ENCODE measurements at places on chromosomes 5 and 9.

DNA sequence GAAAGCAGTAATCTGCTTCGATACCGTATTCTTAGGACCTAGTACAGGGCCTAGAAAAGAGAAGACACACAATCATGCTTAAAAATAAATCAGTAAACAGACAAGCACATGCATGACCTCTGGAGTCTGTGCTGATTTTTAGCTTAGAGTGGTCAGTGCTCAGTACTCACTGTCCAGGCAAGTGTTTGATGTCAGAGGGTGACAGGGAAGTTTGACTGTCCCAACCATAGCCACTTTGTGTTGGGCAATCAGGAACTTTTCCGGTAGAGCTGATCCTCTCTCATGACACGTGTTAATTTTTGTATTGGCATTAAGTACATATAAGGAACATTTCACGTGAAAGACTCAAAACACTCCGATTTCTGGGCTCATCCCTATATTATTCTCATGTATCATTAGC lies 464.7 kb upstream of the KLF4 start:
- DNase-seq = no peak

DNA sequence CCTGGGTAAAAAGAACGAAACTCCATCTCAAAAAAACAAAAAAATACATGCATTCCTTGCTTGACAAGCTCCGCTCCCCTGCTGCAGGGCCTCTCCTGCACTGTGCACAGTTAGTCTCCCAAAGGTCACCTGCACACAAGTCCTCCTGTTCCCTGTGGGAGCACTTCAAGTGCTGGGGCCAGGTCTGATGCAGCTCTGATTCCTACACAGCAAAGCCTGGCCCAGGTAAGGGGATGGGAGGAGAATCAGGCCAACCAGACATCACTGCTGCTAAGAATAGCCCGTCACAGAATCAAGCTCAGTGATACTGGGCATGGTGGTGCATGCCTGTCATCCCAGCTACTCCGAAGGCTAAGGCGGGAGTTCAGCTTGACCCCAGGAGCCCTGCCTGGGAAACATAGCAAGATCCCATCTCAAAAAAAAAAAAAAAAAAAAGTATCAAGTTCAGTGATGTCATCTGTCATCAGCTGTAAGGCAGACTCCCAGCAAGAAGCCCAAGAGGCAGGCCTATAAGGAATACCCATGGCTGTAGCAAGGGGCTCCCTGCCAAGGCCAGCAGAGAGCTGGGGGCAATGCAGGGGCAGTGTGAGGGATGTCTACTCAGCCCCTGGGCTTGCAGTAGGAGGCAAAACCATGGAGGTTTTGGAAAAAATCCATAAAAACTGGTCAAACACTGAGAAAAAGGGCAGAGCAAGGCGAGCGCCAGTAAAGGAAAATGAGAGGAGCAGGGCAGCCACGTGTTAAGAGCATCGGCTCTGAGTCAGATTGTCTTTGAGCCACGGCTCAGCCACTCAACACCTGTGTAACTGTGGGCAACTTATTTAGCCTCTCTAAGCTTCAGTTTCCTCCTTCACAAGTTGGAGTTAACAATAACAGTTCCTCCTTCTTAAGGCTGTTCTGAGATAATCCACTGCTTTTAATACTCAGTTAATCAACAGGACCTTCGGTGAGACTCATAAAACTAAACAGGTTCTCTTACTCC lies 3.2 kb downstream of the TPM2 start:
- peak; percentile 71 for DNase-seq

DNA sequence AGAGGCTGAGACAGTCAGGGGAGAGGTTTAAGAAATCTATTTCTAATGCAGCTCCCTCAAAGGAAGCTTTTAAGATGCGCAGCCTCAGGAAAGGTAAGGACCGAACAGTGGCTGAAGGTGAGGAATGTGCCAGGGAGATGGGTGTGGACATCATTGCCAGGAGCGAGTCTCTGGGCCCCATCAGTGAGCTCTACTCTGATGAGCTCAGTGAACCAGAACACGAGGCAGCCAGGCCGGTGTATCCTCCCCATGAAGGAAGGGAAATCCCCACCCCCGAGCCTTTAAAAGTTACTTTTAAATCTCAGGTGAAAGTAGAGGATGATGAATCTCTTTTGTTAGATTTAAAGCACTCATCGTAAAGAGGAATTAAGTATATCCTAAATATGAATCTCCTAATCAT lies 8.2 kb downstream of the CAVIN4 start:
- no peak for DNase-seq

DNA sequence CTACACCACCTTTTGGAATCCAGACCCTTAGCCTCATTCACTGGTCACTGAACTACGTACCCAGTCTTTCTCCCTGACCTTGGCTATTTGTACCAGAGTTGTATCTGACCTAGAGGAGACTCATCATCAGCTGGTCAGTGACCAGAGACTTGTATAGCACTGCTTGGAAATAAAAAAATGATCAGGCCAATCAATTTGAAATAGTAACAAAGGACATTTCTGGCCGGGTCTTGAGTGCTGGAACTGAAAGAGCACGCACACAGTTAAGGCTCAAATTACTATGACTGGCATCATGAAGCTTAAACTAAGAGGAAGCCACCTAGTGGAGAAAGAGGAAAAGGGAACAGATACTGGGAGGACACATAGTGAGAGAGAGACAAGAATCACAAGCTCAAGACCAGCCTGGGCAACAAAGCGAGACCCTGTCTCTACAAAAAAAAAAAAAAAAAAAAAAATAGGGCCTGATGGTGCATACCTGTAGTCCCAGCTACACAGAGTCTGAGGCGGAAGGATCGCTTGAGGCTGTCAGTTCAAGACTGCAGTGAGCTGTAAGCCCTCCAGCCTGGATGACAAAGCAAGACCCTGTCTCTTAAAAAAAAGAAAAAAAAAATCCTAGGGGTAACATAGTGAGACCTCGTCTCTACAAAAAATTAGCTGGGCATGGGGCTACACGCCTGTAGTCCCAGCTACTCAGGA lies 12.8 kb upstream of the SRP19 start:
- peak; percentile 72 for DNase-seq

DNA sequence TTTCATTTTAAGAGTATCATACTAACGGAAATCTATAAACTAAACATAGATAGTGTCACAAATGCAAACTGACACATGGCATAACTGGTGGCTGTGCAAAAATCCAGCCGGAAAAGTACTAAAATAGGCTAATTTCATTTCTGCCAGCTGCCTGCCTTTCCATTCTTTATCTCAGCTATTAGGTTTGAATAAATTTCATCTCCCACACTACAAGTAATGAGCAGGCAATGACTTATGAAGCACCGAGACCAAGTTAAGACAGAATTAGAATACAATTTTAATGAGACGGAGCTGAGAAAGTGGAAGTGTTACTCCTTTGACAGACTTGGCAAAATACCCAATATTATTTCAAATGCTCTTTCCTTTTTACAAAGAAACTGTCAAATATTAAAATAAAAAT lies 258.8 kb upstream of the ZNF608 start:
- no peak for DNase-seq

DNA sequence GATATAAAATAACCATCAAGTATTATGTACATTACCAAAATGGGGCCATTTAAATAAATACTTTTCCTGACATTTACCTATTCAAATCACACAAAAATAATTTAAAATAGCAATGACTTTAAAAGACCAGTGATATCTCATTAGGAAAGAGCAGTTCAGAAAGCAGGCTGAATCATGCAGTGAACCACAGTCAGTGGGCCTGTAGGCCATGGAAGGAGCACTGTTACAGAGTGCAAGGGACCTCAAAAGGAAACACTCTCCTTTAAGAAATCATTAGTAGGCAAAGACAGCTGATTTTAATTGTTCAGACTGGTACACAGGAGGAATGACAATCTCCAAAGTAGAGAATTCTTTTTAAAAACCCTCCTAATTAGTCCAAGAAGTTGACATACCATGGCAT lies 283.5 kb upstream of the EFNA5 start:
- no peak for DNase-seq

- DNase-seq = peak; percentile 59
These were observed 3.2 kb downstream of the TEX48 start for GRCh38 chr9:114678795-114679194.

GRCh38 chr5:68251804-68252522 lies 36.4 kb downstream of the PIK3R1 start:
- peak; percentile 60 for DNase-seq

- peak; percentile 81 for DNase-seq
These were observed 65.2 kb upstream of the SPIN1 start for GRCh38 chr9:88322906-88323566.

- no peak for DNase-seq
These were observed 22.3 kb downstream of the PCDHAC2 start for GRCh38 chr5:140988608-140989007.

DNA sequence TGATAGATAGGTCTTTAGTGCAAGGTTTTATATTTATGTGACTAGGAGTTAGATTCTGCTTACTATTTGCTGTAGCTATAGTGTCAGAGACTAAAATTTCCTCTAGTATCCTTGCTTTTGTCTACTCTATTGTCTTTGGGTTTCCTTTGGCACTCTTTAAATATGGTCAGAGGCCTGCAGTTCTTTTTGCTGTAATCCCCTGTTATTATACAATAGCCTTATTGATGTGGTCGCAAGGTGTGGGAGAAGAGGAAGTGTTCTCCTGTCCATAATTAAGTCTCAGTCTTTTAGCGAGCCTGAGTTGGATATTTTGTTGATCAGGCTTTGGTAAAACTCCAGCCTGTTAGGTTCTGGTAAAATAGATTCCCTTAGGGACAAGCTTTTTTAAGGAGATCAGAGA lies 34.9 kb downstream of the LURAP1L start:
- no peak for DNase-seq

DNA sequence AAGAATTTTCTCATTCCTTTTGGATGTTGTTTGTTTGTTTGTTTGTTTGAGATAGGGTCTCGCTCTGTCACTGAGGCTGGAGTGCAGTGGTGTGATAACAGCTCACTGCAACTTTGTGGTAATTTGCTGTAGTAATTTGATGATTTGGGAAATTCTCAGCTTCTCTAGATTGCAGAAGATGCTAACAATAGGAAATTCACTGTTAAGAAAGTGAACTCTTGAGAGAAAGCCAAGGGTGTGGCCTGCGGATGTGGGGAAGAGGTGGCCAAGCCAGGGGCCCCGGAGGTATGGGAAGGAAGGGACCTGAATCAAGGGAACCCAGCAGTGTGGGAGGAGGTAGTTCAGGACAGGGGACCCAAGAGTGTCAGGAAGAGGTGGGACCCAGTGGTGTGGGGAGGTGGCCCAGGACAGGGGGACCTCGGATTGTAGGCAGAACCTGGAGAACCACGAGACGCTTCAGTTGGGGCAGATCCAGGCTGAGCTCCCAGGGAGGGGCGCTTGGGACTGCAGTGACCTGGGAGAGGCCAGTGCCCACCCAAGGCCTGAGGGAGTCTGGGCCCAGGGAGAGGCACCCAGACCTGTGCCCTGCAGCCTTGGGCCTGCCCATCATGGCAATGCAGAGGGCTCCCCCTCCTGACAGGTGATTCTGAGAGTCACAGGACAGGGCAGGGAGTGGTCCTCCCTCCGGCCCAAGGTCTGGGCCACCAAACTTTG lies 5.6 kb upstream of the LCN2 start:
- no peak for DNase-seq

DNA sequence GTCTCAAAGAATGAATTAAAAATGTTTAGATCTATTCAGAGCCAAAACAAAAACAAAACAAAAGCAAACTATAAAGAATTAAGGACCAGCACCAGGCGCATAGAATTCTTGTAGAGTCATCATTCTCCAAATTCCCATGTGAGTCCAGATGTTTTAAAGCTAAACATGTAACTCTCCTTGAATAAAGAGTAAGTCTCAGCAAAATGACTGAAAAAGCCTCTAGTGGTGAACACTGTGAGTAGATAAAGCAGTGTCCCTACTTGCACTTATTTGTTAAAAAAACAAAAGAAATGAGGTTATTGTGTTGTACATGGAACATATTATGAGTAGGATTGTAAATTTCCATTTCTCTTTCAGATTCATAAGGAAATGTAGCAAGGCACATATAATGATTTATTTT lies 44.0 kb downstream of the NNT start:
- peak; percentile 58 for DNase-seq

DNA sequence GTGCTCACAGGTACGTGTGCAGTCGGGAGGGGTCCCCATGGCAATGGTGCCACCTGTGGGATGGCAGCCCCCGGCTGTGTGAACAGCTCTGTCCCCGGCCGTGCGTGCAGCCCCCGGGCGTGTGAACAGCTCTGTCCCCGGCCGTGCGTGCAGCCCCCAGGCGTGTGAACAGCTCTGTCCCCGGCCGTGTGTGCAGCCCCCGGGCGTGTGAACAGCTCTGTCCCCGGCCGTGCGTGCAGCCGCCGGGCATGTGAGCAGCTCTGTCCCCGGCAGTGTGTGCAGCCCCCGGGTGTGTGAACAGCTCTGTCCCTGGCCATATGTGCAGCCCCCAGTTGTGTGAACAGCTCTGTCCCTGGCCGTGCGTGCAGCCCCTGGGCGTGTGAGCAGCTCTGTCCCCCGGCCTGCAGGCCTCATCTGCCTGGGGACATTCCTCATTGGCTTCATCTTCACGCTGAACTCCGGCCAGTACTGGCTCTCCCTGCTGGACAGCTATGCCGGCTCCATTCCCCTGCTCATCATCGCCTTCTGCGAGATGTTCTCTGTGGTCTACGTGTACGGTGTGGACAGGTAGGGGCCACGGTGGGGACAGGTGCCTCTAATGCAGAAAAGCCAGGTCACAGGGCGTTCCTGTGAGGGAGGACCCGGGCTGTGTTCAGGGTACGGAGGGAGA lies 5.9 kb upstream of the SLC6A18 start:
- no peak for DNase-seq

GRCh38 chr5:139760066-139761056 lies 35.2 kb upstream of the PSD2 start:
- DNase-seq = peak; percentile 63

DNA sequence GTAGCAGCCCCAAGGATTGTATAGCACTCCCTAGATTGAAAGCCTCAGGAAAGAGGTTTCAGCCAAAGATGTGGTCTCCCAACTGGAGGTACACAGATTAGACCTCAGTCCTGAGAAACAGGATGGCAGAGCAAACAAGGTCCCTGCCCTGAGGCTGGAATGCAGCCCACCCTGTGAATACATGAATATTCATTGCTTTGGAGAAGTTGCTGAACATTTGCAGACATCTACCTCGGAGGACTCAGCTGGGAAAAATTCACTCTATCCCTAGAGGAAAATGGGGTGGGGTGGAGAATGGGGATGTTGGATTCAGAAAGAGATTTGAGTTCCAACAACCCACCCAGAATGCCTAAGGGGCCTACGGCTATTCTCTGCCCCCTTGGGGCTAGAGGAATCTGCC lies 129.4 kb downstream of the SLIT3 start:
- DNase-seq = no peak

DNA sequence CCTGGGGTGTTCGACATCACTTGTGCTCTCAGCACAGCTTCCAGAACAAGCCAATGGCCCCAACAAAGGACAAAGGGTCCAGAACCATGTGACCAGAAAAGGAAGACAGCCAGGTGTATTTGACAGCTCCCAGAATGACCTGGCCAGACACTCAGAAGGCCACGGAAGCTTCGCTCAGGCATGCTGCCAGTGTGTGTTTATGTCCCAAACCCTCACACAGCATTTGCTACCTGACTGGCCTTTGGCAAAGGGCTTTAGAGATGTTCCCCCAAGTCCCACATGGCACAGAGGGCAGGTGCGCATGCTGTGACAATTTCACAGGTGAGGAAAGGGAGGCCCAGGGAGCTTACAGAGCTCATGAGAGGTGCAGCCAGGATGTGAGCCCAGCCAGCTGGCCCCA lies 39.5 kb downstream of the MED10 start:
- DNase-seq = no peak

- DNase-seq = peak; percentile 62
These were observed 1.6 kb downstream of the ELL2 start for GRCh38 chr5:95959888-95960666.

Measured in fibroblast of lung (primary cell).